ENCODE measurements at places on chromosomes 7 and 10.

GRCh38 chr10:34786464-34786863 lies 28.6 kb downstream of the PARD3 start:
- no peak for DNase-seq

GRCh38 chr10:59976909-59977308 lies 70.6 kb upstream of the CCDC6 start:
- DNase-seq = no peak

DNA sequence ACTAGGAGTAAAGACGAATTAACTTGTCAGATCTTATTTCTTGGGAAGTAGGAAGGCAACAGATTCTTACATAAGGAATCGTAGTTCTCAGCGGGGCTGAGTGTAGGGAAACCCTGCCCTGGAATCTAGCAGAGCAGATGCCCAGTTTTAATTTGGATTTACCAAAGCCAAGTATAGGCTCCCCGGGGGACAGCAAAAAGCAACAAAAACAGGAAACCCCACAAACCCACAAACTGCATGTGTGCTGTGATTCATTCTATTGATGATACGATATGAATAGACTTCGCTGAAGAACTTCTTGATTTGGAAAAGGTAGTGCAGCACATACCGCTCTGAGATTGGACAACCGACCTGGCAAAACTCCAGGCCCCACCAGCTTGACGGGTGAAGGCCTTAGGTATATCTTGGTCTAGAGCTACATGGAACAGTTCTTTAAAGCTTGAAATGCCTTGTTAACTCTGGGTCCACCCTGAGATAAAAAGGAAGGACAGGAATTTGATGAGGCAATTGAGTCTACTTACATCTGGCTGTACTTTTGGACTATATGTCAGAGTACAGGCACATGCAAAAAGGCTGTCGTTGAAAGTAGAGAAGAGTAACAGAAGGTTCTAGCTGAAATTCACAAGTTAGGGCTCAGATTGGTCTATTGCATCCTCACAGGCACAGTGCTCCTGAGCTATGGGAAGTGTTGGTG lies 49.1 kb downstream of the STRA8 start:
- DNase-seq = peak; percentile 60

GRCh38 chr7:44132039-44132438 lies 8.7 kb upstream of the POLD2 start:
- peak; percentile 36 for DNase-seq

GRCh38 chr10:35346248-35346647 lies 9.9 kb downstream of the CCNY start:
- no peak for DNase-seq

DNA sequence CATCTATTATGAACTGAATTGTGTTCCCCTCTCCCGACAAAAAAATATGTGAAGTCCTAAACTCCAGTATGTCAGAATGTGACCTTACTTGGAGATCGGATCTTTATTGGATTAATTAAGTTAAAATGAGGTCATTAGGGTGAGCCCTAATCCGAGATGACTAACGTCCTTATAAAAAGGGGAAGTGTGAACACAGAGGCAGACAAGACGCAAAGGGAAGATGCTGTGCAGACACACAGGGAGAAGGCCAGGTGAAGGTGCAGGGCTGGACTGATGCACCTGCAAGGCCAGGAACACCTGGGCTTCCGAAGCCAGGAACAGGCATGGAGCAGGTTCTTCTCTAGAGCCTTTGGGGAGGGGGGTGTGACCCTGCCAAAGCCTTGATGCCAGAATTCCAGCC lies 187.8 kb downstream of the PARD3 start:
- no peak for DNase-seq

DNA sequence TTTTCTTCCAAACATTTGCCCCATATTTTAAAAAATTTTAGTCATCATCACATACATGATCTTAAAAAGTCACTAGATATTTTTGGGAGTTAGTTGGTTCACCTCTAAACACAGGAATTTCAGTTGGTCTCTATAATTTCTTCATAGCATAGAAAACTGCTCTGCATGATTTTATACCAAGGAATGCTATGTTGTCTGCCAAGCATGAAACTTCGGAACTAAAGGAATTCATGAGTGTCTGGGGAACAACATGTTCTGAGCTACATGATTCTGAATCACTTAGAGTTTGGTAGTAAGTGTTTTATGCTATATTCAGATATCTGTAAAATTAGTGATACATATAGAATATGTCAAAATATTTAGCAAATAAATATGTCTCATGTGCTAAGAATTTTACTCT lies 957.8 kb downstream of the GATA3 start:
- no peak for DNase-seq

DNA sequence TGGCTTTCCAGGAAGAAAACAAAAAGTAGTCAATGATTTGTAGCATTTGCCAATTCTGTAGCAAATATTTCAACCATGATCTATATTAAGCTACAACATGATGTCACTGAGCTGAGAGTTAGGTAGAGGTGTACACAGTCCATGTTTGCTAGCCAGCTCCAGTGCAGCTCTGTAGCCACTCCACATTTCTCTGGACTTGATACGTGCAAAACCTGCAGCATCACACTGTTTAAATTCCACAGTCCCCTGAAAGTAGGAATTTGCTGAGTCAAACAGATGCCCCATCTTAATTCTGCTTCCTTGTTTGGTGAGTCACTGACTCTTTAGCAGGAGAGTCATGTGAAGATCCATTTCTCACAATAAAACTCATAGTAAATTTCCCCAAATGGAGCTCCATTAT lies 89.8 kb upstream of the LRRTM3 start:
- DNase-seq = peak; percentile 52

DNA sequence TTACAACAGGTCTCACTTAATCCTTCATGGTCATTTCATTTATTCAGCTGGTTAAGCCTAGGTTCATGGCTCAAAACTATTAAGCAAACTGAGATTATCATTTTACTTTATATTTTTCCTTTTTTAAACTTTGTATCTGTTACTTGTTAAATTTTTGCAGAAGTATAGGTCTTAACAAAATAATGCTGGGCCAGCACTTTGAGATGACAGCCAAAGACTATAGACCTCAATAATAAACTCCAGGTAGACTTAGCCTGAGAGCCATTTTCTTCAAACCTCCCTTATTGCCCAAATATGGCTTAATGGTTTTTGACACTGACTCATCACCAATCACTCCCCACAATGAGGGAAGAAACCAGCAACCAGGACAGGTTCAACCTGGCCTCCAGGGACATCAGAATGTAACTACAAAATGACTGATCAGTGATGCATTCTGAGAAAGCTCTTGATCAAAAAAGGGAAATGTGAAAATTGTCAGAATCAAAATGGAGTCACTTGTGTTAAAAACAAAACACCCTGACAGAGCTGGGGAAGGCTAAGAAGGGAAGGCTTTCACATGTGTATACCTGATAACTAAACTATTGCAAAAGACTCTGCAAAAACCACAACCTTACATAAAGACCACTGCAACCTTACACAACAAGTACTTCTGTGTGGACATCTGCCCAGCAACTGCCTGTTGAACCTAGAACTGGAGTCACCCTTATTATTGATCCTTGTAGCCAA lies 2.1 kb upstream of the CCDC126 start:
- no peak for DNase-seq

DNA sequence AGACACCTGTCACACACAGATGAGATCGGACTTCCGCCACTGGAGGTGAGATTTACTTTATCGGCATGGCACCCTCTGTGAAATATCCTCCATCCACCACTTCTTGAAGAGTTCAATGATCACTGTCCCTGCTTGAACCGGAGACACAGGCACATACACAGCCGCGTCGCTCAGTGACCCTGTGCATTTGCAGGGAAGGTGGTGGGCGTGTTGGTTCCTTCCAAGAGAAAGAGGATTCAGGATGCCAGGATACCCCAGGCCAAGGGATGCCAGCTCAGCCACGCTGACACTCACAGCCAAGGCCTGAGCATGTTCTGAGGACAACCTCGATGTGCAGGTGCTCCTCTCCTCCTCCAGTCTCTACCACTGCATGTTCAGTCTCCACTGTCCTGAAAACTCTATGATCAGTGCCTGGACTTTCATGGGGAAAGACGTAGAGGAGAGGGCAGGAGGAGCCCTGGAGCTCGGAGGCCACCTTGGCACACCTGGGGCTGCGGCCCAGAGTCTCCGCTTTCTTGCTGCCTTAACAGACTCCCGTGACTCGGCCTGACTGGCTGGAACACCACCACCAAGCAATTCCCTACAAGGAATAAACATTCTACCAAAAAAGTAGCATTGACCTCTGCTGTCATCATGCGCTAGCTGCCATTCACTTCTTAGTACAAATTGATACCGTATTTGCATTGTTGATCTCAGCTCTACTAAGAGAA lies 115.2 kb downstream of the TCERG1L start:
- DNase-seq = no peak

GRCh38 chr10:124648738-124649137 lies 95.4 kb downstream of the FAM53B start:
- DNase-seq = peak; percentile 64

DNA sequence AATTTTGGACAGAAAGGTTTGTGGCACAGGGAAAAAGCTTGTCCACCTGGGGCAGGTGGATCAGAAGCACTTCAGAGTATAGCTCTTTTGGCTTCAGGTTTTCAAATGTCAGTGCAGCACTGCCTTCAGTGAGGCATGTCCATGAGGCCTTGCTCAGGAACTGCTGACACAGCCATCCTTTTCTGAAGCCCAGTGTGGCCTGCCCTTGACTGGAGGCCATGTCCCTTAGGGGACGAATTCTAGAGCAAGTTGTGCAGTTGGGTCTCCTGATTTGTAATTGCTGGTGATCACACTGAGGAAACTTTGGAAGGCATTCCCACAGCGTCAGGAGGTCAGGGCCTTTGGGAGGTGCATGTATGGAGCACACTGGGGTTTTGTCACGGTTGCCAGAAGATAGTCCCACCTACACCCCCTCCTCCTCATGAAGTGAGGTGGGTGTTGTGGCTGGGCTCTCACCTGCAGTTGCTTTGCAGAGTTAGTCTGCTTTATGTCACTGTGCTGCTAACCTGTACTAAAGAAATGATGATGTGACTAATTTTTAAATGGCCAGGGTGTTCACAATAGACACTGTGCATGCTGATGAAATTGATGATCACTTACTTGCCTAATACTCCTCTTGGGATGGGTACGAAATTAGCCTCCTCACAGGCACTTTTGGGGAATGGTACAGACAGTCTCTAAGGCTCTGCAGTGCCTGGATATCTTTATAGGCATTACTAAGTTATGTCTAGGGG lies 41.7 kb downstream of the OGDH start:
- DNase-seq = no peak

- DNase-seq = peak; percentile 21
Observed at GRCh38 chr7:82335927-82336326, 107.7 kb downstream of the CACNA2D1 start.

- DNase-seq = no peak
Observed at GRCh38 chr10:113493195-113493594, 59.7 kb upstream of the HABP2 start.

DNA sequence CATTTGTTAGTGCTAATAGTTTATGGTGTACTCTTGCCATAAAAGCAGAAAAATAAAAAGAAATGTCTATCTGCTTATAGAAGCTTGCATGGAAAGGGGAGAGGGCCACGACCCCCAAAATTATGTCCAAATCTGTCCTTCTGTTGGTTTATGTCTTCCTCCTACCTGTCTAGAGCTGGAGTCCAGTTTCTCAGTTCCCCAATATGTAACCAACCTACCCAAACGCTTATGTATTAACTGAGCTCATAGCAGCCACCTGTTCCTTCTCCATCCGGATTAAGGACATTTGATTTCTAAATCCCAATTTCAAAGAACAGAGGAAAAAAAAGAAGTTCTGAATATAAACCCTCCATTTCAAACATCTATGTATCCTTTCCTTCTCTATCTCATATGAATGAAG lies 30.3 kb upstream of the TPK1 start:
- no peak for DNase-seq

GRCh38 chr10:51783941-51784340 lies 84.5 kb upstream of the CSTF2T start:
- no peak for DNase-seq

- DNase-seq = peak; percentile 30
Observed at GRCh38 chr10:38094927-38095574, 914 bp downstream of the ZNF37A start.

- DNase-seq = peak; percentile 80
Observed at GRCh38 chr10:18681971-18682411, 22.8 kb downstream of the ARL5B start.

DNA sequence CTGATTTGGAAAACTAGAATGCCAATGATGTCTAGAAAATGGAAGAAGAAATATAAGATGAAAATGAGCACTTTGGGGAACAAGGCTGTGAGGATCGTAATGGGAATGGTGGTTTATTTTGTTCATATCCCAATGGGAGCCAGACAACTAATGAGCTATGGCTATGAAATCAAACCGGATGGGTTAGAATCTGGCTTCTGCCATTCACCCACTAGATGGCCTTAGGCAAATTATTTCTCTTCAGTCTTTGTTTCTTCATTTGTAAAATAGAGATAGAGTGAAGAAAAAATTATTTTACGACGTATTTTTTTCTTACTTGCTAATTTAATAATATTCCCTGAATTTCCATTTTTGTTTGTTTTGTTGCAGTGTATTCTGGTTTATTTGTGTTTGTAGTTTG lies 572.1 kb upstream of the IGFBP3 start:
- DNase-seq = no peak

DNA sequence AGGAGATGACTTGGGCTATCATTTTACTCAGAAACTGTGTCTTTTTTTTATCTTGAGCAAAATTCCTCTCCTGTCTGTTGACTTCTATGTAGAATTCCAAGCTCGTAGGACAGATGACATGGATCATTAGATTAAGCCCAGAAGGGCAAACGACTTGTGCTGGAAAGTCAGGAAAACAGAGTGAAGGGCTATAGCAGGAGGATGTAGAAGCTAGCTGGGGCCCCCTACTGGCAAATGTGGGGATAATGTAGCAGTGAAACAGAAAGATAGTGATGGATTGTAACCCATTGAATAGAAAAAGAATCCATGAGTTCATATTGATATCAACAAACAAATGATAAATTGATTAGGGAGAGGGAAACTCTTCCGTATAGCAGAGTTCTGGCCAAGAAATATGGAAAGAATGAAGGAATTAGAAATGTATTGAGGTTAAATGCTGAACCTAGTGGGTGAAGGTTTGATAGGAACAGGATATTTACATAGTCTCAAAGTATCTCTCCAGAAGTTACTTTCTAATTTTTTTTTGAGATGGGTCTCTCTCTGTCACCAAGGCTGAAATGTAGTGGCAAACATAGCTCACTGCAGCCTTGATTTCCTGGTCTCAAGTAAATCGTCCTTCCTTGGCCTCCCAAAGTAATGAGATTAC lies 103.6 kb downstream of the LYZL1 start:
- DNase-seq = peak; percentile 61
